ENCODE measurements at places on chromosomes 3 and 15.

- no peak for DNase-seq
These were observed 210.3 kb downstream of the ULK4 start for GRCh38 chr3:41751597-41751996.

GRCh38 chr3:22537560-22537959 lies 665.6 kb upstream of the UBE2E2 start:
- DNase-seq, result no peak

GRCh38 chr3:11733914-11734313 lies 90.2 kb upstream of the VGLL4 start:
- DNase-seq, result no peak

GRCh38 chr3:145807990-145808389 lies 353.0 kb downstream of the PLOD2 start:
- DNase-seq, result no peak

- no peak for DNase-seq
These were observed 48.8 kb upstream of the PRTG start for GRCh38 chr15:55791551-55792400.

DNA sequence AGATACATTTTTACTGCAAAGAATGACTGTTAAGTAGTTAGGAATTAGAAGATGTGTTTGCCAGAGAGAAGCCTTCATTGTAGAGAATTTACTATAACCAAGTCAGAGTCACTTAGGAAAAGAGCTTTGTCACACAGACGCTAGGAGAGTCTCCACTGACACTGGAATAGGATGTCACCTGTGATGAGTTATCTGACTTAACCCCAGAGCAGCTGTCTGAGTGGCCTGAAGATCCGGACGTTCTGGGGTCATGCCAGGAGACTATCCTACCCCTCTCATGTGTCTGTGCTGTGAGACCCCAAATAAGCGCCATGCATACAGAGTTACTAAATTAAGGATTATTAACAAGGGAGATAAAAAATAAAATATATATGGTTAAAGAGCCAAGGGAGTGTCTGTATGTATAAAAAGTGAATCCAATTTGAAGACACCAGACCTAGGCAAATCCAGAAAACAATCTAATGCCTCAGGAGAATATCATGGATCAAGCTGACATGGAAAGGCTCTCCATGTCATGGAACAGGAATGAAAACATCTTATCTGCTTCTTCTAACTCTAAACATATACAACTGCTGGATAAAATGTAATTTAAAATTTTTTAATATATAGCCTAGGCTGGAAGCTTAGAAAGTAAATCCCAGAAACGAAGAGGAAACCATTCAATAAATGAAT lies 43.5 kb downstream of the ITGB5 start:
- DNase-seq, result no peak

- DNase-seq, result no peak
These were observed 31.3 kb downstream of the LRRC28 start for GRCh38 chr15:99282586-99282985.

- DNase-seq, result no peak
These were observed 3.1 kb upstream of the CXCR6 start for GRCh38 chr3:45940004-45940780.

Data from activated gamma-delta T cell (primary cell).